ENCODE measurements at places on chromosomes 1 and 21.

GRCh38 chr21:44942566-44942965 is 2.7 kb downstream of the SLX9 start:
- no peak for DNase-seq

GRCh38 chr1:201020721-201021629 is 2.5 kb downstream of the KIF21B start:
- DNase-seq, result no peak

DNA sequence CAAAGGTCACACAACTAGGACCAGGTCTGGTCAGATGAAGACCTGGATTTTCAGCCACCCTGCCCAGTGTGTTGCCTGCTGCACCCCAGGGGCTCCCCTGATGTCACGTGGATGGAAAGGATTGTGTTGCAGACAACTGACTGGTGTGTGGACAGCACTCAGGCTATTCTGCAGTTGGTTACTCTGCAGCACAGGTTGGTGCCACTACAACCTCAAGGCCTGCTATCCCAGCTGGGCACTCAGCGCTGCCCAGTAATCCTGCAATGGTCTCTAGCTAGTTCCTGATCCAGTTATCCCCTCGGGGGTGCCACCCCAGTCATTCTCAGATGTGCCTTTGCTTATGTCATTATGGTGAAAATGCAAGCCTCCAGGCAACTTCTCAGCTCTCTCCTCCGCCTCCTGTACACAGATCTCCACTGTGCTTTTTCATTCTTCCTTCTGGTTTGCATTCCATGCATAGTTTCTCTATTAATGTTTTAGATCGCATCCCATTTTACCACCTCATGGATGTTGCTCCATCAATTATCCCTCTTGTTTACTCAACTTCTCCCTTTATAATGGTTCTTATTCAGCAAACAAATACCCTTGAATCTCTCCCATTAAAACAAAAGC is 503.2 kb upstream of the CAMK1G start:
- no peak for DNase-seq

- DNase-seq, result no peak
Observed at GRCh38 chr1:44380666-44381177, 24.3 kb upstream of the RNF220 start.

DNA sequence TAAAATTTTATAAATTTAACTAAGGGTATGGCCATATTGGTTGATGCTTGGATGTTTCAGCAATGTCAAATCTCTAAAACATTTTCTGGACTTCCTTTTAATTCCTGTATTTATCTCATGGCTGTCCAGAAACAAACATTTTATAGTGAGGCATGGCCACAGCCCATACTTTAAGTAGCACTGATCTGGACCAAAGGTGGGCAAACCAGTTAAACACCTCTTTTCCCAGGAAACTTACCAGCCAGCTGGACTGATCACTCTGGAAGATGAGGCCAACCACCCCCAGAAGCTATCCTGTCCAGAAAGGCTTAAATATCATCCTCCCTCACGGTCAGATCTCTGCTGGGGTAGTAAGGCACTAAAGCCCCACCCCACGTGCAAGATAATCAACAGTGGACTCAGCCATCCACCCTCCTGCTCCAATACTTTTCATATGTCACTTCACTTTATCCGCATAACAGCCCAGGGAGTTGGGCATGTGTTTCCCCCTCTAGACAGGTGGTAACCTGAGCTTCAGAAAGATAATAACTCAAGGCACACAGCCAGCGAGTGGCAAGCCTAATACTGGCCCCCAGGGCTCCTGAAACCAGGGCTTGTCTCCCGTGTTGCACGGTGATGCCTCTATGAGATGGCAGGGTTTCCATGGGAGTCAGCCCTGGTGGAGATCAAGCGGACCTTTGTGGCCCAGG is 120.5 kb upstream of the NGF start:
- DNase-seq, result no peak

DNA sequence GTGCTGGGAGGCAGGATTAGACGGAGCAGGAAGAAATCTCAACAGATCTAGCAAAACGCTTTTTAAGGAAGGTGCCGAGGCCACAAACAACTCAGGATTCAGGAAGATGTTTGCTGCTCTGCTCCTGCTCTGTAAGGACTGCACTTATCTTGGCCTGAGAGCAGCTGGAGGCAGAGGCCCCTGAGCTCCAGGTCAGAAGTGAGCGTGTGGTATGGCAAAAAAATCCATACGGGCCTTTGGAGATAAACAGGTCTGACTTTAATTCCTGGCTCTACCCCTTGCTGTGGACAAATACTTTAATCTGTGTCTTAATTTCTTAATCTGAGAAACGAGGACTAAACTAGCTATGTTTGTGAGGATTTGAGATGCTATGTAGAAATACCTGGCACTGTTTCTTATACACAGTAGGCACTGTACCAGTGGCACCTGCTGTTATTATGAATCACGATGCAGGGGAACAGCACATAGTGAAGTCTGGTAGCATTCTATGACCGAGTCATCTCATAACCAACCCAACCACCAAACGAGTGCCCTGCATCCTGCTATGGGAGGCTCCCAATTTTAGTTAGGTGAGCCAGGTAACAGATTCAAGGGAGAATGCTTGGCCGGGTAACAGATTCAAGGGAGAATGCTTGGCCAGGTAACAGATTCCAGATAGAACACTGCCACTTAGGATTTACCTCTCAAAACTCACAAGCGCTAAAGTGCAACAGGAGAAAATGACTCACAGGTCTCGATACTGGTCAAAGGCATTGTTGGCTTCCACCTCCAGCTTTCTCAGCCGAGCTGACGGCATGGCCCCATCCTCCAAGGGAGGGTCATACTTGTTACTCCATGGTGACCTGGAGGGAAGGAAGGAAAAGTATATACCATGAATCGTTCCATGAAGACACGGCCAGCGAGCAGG is 65.9 kb downstream of the SLC66A1 start:
- DNase-seq, result no peak

DNA sequence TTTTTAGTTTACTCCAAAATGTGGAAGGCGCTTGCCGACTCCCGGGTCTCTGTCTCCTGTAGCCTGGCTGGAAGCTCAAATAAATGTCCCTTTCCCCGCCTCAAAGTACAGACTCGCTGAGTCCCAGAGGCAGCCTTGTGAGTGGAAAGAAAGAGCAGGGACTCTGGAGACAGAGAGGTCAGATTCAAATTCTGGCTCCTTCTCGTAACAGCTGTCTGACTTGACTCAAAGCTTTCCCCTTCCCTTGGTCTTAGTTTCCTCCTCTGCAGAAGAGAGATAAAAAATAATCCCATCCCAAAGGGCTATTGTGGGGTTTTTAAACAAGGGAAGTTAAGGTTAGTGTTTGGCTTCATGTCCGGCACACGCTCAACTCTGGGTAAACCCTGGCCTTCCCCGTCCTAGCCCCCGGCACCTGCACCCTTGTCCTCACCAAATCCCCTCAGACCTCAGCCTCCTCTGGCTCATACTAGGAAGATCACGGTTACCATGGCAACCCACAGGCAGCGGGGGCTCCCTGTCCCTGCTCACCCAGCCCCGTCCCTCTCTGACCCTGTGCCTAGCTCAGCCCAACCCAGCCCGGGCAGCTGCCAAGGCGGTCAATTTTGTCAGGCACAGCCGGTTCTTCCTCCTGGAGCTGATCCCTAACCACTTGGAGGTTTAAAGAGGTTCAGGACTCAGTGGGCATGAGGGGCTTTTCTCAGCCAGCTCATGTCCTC is 49.2 kb upstream of the IGSF21 start:
- DNase-seq, result no peak

GRCh38 chr1:91683598-91683951 is 182.9 kb downstream of the CDC7 start:
- DNase-seq, result no peak

- no peak for DNase-seq
Observed at GRCh38 chr1:9910076-9910422, at the start of gene CTNNBIP1. TSS of gene CTNNBIP1 (minus strand) at chr1:9910269. CDS start at chr1:9872064, 38,205 bp downstream.

DNA sequence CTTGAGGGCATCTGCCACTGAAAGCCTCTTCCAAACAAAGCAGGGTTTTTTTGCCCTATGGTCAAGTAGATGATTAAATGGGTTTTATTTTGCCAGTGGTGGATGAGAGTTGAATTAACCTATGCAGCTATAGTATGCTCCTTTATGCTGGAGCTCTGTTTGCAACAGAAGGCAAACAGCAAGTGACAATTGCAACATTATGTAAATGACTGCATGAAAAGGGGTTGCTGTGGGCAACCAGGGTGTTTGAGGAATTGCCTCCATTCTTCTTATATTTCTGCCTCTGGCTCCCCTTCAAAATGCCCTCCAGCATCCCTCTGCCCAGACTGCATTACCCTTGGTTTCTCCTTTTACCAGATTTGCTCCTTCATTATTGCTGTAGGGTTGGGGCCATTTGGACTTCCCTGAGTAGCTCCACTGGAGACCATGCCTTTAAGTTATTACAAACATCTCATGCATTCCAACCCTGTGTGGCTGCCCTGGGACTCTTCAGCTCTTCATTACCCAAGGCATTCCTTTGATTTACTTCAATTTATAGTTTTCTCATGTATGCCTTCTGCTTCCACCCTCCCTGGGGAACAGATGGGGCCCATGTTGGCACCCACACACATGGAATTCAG is 398.4 kb downstream of the PRDM2 start:
- DNase-seq, result no peak

GRCh38 chr21:18646116-18646515 is 242.5 kb upstream of the TMPRSS15 start:
- DNase-seq, result no peak

- no peak for DNase-seq
Observed at GRCh38 chr1:234712891-234713305, 102.9 kb upstream of the IRF2BP2 start.

GRCh38 chr1:225897595-225898514 is 8.9 kb upstream of the LEFTY1 start:
- DNase-seq, result no peak

GRCh38 chr1:32007591-32007940 is 6.1 kb upstream of the KHDRBS1 start:
- no peak for DNase-seq

DNA sequence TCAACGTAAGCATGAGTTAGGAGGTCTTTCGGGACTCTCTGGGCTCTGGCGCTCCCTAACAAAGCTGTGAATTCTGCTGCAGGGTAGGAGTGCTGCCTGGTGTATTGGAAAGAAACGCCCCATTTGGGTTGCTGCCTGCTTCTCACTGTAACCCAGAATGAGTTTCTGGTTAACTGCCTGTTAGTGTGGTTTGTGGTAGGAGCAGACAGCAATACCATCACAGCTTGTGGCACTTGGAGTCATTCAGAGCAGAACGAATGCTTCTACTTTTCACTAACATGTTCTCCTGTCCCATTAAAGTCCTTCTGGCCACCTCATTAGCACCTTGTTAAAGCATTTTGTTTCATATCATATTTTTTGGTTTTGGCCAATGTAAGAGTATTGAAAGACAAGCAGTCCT is 18.1 kb downstream of the MAP3K7CL start:
- no peak for DNase-seq

DNA sequence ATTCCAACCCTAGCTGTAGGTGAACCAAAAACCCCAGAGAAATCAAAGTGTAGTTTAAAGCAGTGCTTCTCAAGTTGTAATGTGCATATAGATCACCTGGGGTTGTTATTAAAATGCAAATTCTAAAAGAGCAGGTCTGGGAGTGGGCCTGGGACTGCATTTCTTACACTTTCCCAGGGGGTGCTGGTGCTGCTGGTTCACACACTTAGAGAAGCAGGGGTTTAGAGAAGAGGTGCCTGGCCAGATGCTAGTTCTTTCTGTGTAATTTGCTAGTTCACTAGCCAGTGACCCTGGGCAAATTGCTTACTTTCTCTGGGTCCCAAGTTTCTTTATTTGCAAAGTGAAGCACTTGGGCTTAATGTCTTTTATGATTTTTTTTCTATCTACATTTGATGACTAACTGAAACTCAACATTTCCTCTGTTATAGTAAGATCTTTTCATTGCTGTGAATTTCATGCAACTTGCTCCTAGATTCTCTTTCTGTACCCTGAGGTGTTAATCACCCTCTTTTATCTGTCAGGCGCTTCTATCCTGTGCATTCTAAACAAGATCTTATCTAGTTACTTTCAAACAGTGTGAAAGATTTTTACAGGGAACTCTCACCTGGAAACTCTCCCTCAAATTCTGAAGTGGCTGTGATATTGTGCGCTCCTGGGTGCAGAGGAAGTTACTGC is 141.9 kb upstream of the UBE2U start:
- no peak for DNase-seq

DNA sequence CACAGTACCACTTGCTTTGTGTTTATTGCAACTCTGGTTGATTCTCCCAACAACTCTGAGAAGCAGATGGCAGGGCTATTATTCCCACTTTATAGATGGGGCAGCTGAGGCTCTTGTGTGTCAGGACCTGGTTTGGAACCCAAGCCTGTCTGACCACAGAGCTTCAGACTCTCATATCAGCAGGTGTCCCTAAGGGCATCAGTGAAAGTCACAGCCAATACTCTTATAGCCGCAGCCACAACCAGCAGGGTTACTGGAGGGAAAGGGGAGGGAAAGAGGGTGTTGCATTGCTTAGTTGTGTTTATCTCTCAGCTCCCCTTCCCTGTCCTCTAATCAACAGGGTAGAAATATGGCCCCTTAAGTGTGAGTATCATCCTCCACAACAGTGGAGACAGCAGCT is 304.0 kb downstream of the RRAGC start:
- DNase-seq, result no peak

- no peak for DNase-seq
Observed at GRCh38 chr1:213466541-213466940, 415.5 kb downstream of the RPS6KC1 start.

GRCh38 chr1:116916002-116916401 is 6.3 kb downstream of the PTGFRN start:
- no peak for DNase-seq

GRCh38 chr1:38444311-38444710 is 397.7 kb upstream of the POU3F1 start:
- no peak for DNase-seq

- no peak for DNase-seq
Observed at GRCh38 chr1:24074196-24074595, 37.7 kb downstream of the MYOM3 start.

DNA sequence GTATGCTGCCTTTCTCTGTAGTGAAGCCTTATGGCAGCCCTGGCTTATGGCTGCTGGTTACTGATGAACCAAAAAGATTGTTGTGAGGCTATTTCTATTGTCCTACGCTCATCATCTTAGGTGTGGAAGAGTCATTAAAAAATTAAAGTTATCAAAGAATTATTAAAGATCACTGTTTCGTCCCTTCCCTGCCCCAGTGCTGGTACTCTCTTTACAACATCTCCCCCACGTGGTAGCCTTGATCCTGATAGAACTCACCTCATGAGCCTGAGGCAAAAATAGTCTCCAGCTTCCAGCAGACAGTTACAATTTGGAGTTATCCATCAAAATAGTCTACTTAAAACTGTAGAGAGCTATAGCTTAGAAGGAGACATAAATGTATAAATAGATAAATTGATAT is 201.5 kb downstream of the S1PR1 start:
- DNase-seq, result no peak

DNA sequence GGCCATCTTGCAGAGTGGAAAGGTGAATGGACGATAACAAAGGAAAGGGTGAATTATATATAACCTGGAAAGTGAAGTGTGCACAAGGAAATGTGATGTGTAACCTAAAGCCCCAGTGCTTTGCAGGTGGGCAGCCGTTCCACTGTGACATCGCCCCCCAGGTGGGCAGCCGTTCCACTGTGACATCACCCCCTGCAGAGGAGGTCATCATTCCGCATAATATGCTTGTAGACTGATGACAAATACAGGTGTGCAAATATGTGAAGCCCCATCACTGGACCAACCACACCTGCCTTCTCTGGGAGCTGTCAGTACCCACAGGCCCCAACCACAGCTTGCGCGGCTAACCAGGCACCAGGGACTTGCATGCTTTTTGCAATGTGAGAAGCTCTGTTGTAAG is 4.7 kb upstream of the ZNF496 start:
- DNase-seq, result peak; percentile 77

GRCh38 chr1:201164645-201165044 is 10.4 kb upstream of the TMEM9 start:
- no peak for DNase-seq

Measured in NCI-H2081 treated with DMSO at 0.1 percent for 48 hours (cell line).